ENCODE measurements at places on chromosomes 2 and 18.

GRCh38 chr2:225070811-225071210 lies 28.5 kb upstream of the DOCK10 start:
- DNase-seq, result no peak

DNA sequence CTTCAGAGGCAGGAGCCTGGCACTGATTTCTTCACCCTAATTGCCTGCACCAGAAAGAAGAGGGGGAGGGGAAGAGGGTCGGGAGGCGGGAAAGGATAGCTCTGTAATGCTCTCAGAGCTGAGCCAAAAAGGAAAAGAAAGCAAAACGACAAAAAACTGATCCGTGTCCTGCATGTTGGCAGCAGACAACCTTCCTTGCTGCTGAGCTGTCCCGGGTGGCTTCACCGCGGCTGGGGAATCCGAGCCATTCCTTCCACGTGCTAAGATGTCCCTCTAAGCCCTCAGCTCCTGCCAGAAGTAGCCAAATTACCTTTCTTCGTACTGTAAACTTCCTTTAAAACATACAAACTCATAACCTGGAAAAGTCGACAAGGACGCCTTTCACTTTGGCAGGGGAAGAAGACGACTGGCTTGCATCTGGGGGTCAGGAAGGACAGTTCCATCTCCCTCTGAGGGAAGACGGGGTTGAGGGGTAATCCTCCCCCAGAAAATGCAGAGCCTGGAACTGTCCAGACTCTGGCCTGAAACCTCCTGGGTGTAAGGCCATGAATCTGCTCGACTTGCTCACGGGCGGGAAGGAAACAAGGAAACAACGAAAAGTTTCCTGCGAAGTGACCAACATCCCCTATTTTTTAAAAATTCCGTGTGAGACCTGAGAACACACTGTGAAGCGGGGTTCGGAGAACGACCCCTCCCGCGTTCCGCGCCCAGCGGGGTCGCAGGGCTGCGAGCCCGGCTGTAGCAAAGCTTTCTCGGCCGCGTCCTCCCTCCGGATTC lies 7.7 kb downstream of the OTX1 start:
- no peak for DNase-seq

- no peak for DNase-seq
These were observed 550 bp downstream of the RAB1A start for GRCh38 chr2:65129286-65129825.

- DNase-seq, result no peak
These were observed 254.8 kb downstream of the RNF152 start for GRCh38 chr18:61637905-61638595.

DNA sequence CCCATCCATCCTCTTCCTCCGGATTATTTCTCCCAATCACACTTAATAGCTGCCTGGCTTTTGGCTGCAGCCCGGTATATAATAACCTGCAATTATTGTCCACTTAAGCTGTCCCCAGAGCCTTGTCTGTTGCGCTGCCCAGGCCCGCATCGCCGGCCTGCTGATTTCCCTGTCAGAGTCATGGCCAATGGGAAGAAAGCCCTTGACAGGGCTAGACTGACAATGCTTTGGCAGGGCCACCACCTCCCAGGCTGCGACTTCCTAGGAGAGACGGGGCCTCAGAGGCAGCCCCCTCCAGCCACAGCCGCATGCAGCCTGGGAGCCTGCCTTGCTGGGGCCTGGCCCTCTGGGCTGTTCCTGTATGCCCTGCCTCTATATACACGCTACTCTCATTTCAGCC lies 10.0 kb upstream of the CELF4 start:
- no peak for DNase-seq

DNA sequence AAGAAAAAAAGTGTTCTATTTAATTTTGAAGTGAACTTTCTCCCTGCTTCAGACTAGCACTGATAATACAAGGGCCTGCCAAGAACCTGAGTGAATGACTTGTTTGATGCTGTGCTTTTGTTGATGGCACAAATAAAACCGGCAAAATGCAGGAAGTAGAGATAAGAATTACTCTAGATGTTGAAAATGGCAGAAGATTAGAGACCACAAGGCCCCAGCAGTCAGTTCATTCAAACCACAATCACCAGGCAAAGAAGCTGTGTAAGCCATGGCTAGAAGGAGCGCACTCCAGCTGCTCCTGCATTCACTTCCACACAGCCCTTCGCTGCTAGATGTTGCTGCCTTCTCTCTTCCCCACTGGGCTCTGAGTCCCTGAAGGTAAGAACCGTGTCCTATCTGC lies 297.1 kb downstream of the AGPS start:
- no peak for DNase-seq

All from stromal cell of bone marrow (primary cell).